ENCODE measurements at places on chromosomes 12 and 14.

- no peak for DNase-seq
Observed at GRCh38 chr12:92102606-92103005, 43.0 kb downstream of the BTG1 start.

- DNase-seq: no peak
Observed at GRCh38 chr12:132466241-132467201, 23.4 kb upstream of the FBRSL1 start.

DNA sequence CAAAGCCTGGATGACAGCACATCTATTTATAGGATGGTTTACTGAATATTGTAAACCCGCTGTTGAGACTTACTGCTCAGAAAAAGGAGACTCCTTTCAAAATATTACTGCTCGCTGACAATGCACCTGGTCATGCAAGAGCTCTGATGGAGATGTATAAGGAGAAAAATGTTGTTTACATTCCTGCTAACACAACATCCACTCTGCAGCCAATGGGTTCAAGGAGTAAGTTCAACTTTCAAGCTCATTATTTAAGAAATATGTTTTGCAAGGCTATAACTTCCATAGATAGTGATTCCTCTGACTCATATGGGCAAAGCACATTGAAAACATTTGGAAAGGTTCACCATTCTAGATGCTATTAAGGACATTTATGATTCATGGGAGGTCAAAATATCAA, 201.7 kb downstream of the SNAPC1 start:
- no peak for DNase-seq

- peak; percentile 49 for DNase-seq
Observed at GRCh38 chr12:79344855-79345847, 345.6 kb downstream of the PAWR start.

DNA sequence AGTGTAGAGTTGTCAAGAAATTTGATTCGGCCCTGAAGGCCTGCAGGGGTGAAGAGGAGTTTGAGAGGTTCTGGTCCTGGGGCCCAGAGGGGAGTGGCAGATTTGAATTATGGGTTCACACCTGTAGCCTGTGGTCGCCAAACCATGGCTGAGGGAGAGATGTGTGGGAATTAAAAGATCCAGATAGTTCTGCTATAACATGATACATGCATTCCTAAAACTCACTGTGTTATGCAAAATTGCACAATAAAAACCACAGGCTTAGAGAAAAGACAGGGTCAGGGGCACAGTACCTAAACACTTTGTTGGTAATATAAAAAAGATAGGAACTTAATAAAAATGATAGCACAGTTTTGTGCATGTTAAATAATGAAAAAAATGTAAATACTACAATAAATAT, 106.2 kb downstream of the TMEM30B start:
- DNase-seq: peak; percentile 7

GRCh38 chr12:43214166-43214565, 337.8 kb downstream of the ADAMTS20 start:
- no peak for DNase-seq

DNA sequence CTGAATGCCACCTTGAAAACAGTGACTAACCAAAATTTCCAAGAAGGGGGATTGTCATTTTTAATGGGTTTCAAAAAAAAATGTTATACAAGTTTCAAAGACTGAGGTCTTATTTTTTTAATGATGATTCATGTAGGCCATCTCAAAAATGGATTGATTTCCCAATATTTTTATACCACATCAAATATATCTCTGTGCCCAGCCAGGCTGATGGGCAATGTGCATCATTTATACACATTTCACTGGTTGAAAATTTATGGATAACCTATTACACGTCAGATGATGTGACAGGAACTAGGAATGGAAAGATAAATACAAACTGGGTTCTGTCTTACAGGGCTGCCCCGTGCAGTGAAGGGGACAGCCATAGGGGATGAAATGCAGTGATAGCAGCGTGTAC, 112.7 kb upstream of the TMPO start:
- DNase-seq: no peak

GRCh38 chr12:64286521-64286920, 64.4 kb upstream of the KICS2 start:
- DNase-seq: no peak

GRCh38 chr14:28754209-28754985, 12.2 kb upstream of the FOXG1 start:
- DNase-seq: peak; percentile 36

Data from NB4 (cell line).